ENCODE measurements at places on chromosomes 7 and 10. TPM values are rescaled to one million over a fixed set of nuclear protein-coding genes. Genes with fewer than 3 reads are reported as not detected.

CPVL gene
- total RNA-seq = 6.9 TPM

CNPY1 gene
- not detected for total RNA-seq

KLHDC10 gene
- 16.3 TPM for total RNA-seq

GRCh38 chr10:125744909-125745308 lies 25.4 kb downstream of the EDRF1 start:
- no peak overlapping the region for H3K27ac ChIP-seq
- H3K36me3 ChIP-seq = no peaks in the 10 kb centered on the region
- peaks cover 5% of the 10 kb centered on the region for H3K4me1 ChIP-seq
- no peaks in the 10 kb centered on the region for H3K27me3 ChIP-seq
- no peak overlapping the region for H3K4me3 ChIP-seq

- H3K27ac ChIP-seq = no peak overlapping the region
- DNase-seq = no peak
- H3K36me3 ChIP-seq = no peaks in the 10 kb centered on the region
- no peaks in the 10 kb centered on the region for H3K4me1 ChIP-seq
- H3K27me3 ChIP-seq = no peaks in the 10 kb centered on the region
Measured at GRCh38 chr7:24334012-24334411, 50.0 kb downstream of the NPY start.

DNA sequence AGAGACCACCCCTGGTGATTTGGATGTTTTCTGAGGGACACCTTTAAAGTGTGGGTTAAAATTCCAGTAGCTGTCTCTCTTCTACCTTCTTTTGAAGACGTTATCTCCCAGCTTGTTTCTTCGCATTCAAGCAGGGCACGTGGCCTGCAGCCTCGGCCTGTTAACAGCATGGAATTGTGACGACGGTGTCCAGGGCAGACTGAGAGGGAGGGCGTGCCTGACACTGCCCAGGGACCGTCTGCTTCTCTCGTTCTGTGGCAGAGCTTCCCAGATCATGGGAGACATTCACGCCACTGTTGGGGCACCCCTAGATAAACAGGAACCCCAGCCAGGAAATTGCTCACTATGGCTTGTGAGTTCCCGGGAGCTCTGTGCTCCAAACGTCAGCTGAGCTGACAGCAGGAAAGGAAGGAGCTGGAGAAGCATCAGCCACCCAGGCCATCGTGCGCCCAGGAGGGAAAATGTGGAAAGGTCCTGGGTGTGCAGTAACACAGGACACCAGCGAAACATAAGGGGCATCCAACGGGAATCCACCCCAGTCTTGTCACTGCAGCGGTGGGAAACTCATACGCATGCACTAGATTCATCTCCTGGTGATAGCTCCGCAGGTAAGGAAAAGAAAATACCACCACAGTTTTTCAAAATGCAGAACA lies 41.1 kb upstream of the RBM33 start:
- H3K27me3 ChIP-seq = no peaks in the 10 kb centered on the region
- peaks cover 2% of the 10 kb centered on the region for H3K4me1 ChIP-seq
- H3K4me3 ChIP-seq = no peak overlapping the region
- no peaks in the 10 kb centered on the region for H3K36me3 ChIP-seq

- no peaks in the 10 kb centered on the region for H3K27me3 ChIP-seq
- no peak overlapping the region for H3K4me3 ChIP-seq
- H3K4me1 ChIP-seq = no peaks in the 10 kb centered on the region
- H3K27ac ChIP-seq = no peak overlapping the region
Measured at GRCh38 chr10:86210416-86210815, 156.2 kb downstream of the GRID1 start.

- H3K4me1 ChIP-seq = no peaks in the 10 kb centered on the region
- H3K27ac ChIP-seq = no peak overlapping the region
- H3K4me3 ChIP-seq = no peak overlapping the region
- no peaks in the 10 kb centered on the region for H3K27me3 ChIP-seq
Measured at GRCh38 chr7:157807510-157807909, 470.7 kb downstream of the DNAJB6 start.

DNA sequence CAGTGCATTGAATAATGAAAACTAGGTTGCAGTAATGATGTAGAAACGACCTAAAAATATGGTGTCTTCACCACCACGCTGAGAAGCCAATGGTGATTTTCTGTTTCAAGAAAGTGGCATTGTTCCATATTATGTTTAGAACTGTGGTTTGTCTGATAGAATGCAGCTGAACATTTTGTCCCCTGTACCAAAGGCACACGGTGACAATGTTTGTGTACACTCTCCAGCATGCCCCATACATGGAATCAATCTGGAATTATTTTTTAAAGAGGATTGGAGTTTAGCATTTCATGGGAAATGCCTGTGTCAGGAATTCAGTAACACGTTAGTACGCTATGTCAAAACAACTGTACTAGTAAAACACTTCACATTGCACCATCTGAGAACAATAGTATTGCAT lies 237.4 kb upstream of the AUTS2 start:
- H3K4me1 ChIP-seq = no peaks in the 10 kb centered on the region
- H3K4me3 ChIP-seq = no peak overlapping the region
- no peaks in the 10 kb centered on the region for H3K27me3 ChIP-seq
- H3K36me3 ChIP-seq = no peaks in the 10 kb centered on the region

DNA sequence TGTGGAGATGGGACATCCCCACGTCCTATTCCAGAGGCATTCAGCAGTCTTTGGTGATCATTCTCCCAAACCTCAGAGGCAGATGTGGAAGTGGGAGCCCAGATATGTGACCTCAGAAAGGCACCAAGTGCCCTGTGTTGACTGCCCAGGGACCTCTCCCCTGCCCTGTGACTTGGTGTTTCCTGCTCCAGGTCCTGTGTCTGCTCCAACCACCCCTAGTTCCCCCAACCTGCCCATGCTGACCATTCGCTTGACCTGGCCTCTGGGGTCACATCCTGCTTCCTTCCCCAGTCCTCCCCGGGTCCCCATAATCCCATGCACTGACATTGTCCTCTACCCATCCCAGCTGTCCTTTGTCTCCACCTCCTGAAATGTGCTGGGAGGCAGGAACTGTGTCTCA lies 7.6 kb downstream of the CYP26A1 start:
- H3K4me3 ChIP-seq = no peak overlapping the region
- H3K4me1 ChIP-seq = peaks cover 3% of the 10 kb centered on the region
- no peaks in the 10 kb centered on the region for H3K36me3 ChIP-seq
- no peak overlapping the region for H3K27ac ChIP-seq
- H3K27me3 ChIP-seq = peaks cover 19% of the 10 kb centered on the region

DNA sequence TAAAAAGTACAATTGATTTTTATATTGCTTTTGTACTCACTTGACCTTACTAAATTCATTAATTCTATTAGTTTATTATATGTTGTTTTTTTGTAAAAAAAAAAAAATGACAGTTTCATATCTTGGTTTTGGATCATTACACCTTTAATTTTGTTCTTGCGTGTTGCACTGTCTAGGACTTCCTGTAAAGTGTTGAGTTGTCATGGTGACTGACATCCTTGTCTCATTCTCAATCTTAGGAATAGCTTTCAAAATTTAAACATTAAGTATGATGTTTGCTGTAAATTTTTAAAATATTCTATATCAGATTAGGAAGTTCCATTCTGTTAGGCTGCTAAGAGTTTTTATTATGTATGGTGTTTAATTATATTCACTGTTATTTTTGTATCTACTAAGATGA lies 139.1 kb downstream of the ARHGAP12 start:
- H3K4me3 ChIP-seq = no peak overlapping the region
- H3K27ac ChIP-seq = no peak overlapping the region
- DNase-seq = no peak
- no peaks in the 10 kb centered on the region for H3K27me3 ChIP-seq
- H3K4me1 ChIP-seq = no peaks in the 10 kb centered on the region

DNA sequence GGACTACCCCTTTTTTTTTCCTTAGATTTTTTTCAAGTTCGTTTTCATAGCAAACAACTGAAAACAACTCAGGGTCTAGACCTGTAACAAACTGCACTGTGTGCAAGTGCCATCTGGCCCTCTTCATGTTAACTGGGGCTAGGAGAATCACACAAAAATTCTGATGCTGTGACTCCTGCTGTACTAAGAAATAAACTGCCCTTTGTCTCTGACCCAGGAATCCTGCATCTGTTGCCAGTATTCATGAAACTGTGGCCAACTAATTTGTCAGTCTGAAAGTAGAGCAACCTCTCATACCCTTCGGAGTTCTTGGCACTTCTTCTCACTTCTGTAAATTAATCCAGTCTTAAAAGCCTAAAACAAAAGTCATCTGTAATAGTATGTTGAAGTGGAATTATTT lies 218.4 kb upstream of the PCDH15 start:
- no peak for DNase-seq
- H3K4me3 ChIP-seq = no peak overlapping the region
- no peaks in the 10 kb centered on the region for H3K4me1 ChIP-seq
- H3K27ac ChIP-seq = no peak overlapping the region
- no peaks in the 10 kb centered on the region for H3K27me3 ChIP-seq
